ENCODE measurements at places on chromosomes 6 and 20.

DNA sequence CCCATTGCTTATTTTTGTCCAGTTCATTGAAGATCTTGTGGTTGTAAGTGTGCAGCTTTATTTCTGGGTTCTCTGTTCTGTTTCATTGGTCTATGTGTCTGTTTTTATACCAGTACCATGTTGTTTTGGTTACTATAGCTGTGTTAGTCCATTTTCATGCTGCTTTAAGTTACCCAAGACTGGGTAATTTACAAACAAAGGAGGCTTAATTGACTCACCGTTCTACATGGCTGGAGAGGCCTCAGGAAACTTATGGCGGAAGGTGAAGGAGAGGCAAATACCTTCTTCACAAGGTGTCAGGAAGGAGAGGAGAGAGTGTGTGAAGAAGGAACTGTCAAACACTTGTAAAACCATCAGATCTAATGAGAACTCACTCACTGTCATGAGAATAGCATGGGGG lies 29.9 kb upstream of the FERMT1 start:
- DNase-seq = no peak

GRCh38 chr6:11350294-11350693 lies 117.8 kb upstream of the NEDD9 start:
- DNase-seq = no peak

GRCh38 chr20:61646986-61647385 lies 394.9 kb downstream of the CDH4 start:
- DNase-seq = no peak

GRCh38 chr6:36808634-36809033 lies 30.6 kb downstream of the CPNE5 start:
- DNase-seq = no peak

DNA sequence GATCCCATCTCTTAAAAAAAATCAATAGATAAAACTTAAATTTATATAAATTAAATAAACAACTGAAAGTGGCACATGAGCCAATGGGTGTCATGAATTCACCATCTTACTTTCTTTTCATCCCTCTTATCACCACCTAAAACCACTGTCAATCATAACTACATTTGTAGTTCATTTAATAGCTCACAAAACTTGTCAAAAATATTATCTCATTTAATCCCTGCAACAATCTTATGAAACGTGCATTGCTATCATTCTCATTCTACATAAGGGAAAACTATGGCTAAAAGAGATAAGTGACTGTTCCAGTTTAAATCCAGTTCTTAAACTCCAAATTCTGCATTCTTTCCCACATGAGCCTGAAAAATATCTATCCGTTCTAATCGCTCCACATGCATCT lies 80.6 kb upstream of the BEND6 start:
- no peak for DNase-seq
